ENCODE measurements at places on chromosomes 3 and 15.

DNA sequence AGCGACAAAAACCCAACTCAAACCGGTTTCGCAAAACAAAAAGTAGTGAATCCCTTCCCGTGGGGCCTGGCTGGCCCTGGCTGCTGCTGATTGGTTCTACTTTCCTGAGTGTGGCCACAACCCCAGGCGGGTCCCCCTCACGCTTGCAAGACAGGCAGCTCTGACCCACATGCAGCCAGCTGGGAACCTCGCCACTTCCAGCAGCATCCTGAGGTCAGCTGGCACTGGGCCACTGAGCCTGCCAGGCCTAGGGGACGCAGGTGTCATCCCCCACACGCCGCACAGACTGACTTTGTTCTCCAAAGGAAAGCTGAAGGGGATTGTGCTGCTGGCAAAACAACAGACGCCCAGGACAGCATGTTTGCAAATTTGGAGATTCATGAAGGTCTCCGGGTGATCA lies 111.1 kb downstream of the TPRA1 start:
- no peak for DNase-seq

DNA sequence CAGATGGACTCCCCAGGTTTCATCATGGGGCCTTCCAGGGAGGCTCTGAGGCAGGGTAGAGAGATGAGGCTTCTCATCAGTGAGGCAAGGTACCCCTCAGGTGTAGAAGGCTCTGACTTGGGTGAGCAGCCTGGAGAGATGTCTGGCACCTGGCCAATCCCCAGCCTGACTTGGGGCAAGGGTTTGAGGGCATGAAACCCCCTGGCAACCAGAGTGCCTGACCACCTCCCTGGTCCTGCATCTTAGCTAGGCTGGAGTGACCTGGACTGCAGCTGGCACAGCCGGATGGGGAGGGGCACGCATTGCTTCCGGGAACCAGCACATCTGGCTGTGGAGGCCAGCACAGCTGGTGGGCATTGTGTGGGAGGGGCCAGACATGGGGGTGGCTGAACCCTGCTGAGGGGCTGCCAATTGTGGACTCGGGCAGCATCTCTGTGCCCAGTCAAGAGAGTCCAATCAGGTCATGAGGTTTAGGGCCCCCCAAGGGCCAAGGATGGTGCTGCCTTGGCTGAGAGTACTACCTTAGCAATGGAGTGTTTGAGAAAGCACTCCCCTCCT lies 1.9 kb downstream of the ZBTB47 start:
- no peak for DNase-seq

DNA sequence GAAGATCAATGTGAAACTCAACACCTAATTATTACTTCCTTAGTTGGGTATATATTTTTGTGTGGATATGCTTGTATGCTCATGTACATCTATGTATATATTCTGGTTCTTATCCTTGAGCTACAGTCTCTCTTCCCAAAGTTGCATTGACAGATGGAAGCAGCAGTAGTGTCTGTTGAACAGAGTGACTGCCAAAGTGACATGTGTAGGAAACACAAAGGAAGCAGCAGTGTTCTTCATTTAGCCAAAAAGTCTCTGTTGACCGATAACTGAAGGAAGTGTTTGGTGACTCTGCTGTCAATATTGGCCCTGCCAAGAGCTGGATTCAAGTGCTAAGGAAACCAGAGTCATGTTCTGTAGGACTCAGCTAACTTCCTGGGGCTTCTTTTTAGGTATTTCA lies 123.8 kb downstream of the C3orf70 start:
- DNase-seq: no peak

DNA sequence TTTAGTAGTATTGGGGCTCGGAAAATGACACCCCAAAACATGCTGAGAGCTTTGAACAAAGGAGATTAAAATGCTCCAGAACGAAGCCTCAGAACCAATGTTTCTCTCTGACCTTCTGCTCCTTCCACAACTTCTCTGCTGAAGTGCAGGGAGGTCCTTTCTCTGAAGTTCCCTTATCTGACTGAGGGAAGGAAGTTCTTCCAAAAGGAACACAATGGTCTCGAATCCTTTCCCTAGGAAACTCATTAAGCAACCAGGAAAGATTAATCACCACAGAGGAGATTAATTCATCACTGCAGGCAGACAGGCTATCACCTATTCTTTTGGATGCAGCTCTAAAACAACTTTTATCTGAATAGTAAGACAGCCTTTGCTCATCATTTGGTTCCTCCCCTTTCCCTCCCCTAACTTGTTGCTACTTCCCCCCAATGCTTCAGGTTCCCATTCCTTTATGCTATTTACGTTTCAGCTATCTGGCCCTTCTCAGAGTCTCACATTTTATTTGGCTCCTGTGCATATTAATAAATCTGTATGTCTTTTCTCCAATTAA lies 18.2 kb upstream of the WDR49 start:
- DNase-seq: no peak

GRCh38 chr3:101141135-101141534 lies 147.9 kb upstream of the ABI3BP start:
- no peak for DNase-seq

DNA sequence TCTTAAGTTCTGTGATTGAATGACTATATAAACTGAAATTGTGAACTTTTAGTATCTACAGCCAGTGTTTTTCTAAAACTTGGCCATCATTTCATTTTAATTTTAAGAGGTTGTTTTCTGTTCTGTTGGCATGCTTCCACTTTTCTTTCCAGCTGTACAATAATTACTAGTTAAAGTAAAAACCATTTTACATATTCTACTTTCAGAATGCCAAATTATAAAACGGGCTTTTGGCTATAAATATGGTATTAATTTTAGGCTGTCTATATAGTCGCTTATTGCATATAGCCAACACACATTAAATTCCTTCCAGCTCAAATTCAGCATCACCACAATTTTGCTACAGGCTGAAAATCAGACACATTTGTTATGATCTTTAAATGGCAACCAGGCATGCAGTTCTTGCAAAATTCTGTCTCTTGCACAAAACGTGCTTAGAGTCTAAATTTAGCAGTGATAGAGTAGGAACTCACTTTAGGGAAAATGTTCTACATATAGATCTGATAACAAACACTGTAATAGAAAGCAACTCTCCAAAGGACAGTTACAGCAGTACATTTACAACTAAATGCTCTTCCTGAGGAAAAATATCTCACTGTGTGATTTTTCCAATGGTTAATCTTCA lies 81.1 kb downstream of the BTD start:
- no peak for DNase-seq

- DNase-seq: no peak
Measured at GRCh38 chr3:1103525-1103924, 10.7 kb downstream of the CNTN6 start.

DNA sequence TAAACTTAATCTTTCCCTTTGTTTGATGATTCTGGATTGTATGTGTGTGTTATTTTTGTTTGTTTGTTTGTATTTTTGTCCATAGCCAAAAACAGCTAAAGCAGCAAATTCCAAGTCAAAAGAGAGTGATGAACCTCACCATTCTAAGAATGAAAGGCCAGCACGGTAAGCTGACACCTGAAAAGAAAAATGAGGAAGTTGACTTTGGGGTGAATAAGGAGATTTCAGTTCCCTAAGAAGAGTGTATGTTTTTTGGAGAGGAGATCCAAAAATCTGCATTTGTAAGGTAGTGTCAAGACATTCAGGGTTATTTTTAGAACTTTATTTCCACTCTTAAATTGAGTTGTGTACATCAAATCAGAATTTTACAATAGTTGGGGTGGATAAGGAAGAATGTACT lies 52.3 kb upstream of the UTS2B start:
- no peak for DNase-seq

- DNase-seq: no peak
Measured at GRCh38 chr15:87322870-87323269, 933.7 kb downstream of the NTRK3 start.

DNA sequence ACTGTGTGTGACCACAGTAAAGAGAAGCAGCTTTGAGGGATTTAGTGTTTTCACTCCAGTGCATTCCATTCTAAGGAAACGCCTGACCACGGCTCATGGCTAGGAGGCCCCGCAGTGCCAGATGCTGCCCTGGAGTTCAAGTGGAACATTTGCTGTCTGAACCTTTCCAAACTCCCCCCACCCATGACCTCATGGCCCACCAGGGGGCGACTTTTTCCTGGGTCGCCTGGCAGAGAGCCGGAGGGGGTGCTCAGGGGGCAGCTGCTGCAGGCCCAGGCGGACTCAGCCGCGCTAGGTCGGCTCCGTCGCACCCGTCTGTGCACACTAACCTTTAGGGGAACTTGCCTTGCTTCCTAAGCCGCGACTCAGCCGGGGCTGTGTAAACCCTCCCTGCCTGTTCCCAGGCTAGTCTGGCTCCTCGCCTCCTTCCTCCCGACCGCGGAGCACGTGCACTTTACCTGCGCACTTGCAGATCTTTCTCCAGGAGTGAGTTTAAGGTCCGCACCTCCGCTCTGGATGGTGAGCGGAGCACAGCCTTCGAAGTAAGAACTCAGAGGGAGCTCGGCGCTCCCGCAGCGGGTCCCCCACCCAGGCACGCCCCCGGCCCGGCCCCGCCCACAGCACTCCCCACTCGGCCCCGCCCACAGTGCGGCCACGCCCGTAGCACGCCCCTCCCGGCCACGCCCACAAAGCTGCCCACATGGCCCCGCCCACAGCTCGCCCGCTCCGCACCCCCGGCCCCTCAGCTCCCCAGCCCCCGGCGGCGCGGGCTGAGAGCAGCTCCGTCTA lies at the start of gene OCA2:
OCA2 (minus strand) TSS at position 550 of the 789 bp plus-strand sequence. CDS start 17,441 bp downstream, outside the sequence.
- DNase-seq: no peak

GRCh38 chr3:4744405-4745234 lies 234.6 kb upstream of the BHLHE40 start:
- no peak for DNase-seq

DNA sequence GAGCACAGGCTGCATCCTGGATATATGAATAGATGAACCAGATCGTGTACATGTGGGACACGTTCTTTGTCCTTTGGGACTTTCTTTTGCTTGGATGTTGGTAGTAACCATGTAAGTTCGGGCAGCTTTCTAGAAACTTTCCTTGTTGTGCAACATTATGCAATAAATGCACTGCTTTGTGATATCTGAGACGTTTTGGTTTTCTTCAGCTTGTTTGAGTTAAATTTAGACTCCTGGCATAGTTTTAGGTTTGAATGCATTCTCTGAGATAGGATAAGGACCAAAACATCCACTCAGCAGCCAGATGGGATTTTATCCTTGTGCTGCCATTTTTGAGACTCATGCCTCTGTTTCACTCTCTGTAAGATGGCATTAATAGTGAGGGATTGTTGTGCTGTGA lies 158.9 kb downstream of the IGF1R start:
- DNase-seq: no peak

GRCh38 chr15:95296643-95297042 lies 1033.9 kb upstream of the NR2F2 start:
- DNase-seq: no peak

DNA sequence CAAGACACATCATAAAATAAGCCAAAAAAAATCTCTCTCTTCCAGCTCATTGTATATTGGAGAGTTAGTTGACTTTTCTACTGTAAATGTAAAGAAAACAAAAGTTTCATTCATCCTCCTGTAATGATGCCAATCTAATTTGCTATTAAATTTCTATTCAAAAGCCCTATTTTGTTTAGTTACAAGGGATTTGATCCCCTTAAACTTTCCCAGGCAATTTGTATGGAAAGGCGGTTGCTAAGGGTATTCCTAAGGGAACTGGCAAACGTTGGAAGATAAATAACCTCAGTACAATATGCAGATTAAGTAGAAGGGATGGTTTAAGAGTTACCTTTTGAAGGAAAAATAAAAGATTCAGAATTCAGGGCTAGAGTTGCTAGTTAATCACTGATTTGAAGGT lies 352.7 kb downstream of the TIGIT start:
- DNase-seq: no peak

- no peak for DNase-seq
Measured at GRCh38 chr15:57686657-57687056, 19.9 kb upstream of the POLR2M start.

GRCh38 chr15:87981969-87982368 lies 274.6 kb downstream of the NTRK3 start:
- no peak for DNase-seq

GRCh38 chr3:6326771-6327170 lies 534.1 kb upstream of the GRM7 start:
- no peak for DNase-seq

- DNase-seq: no peak
Measured at GRCh38 chr3:32155117-32155516, 48.7 kb downstream of the GPD1L start.

GRCh38 chr3:14282001-14282705 lies 103.5 kb downstream of the LSM3 start:
- DNase-seq: no peak

All from hypothalamus (tissue), 51 donors.